ENCODE measurements at places on chromosomes 12 and 14.

DNA sequence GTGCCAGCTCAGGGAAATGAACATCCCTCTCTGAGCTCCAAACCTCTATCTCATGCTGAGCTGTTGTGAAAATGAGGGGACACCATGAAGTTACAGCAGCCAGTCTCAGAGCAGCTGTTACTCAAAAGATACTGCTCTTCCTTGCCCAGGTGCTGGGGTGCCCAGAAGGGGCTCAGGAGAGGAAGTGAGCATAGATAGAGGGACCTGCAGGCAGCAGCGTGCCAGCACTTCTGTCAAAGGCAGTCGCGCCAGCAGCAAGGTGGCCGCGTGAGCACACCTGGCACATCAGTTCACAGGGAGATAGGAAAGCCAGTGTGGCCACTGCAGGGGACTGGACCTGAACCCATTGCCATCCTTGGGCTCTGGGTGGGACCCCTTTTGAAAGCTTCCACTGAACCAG, 27.8 kb downstream of the C14orf132 start:
- no peak for DNase-seq

GRCh38 chr12:75452675-75453330, 27.8 kb upstream of the GLIPR1 start:
- DNase-seq, result no peak

DNA sequence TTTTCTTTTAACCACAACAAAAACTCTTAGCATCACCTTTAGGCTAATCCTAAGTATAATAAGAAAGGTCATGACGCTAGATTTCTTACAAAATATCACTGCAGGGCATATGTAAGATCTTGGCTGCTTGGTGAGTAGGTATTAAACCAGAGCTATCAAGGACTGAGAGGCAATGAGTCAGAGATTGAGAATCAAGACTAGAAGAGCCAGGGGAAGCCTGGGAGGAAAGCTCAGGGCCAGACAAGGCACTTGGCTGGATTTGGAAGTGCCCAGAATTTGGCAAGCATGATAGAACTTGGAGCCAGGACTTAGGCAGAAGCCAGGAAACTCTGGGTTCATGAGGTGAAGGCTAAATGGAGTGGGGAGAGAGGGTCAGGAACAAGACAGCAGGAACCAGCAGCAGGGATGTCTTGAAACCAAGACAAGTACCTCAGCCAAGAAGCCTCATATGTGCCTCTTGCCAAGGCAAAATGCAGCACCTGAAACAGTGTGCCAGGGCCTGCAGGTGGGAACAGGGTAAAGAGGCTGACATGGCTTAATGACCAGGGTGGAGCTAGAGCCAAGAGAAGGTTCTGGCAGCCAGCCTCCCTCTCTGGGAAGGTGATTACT, 49.9 kb downstream of the PTHLH start:
- DNase-seq, result no peak

DNA sequence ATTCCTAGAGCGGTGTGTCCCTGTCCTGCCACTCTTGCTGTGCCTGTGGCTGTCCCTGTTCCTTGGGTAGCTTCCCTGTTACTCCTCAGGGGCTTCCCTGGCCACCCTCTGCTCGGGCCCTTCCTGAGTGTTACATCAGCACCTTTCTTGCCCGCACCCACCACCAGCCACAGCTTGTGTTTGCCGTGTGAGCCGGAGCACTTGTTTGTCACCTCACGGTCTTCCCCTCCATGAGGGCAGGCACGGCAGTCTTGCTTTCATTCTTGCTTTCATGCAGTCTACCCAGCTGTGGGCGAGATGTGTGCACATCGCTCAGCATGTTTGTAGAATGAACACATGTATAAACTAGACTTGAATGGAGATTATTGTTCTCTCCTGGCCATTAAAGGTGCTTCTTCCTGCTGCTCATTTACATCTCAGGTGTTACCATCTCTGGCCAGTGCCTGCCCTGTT, 42.0 kb downstream of the TRAF3 start:
- DNase-seq, result peak; percentile 21

DNA sequence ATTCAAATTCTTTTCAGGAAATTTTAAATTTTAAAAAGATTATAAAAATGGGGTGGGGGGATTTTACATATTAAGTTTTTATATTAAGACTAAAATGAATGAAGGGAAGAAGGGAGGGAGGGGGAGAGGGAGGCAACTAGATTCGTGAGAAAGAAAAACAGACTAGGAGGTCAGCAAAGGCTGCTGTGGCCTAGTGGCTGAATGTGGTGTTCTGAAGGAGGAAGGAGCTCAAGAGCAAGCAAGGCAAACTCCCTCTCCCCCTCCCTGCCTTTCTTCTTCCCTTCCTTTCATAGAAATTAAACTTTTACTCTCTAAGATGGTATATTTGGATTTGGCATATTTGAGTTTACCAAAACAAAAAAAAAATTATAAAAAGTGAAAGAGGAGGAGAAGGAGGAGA, 18.1 kb downstream of the DYRK2 start:
- no peak for DNase-seq

DNA sequence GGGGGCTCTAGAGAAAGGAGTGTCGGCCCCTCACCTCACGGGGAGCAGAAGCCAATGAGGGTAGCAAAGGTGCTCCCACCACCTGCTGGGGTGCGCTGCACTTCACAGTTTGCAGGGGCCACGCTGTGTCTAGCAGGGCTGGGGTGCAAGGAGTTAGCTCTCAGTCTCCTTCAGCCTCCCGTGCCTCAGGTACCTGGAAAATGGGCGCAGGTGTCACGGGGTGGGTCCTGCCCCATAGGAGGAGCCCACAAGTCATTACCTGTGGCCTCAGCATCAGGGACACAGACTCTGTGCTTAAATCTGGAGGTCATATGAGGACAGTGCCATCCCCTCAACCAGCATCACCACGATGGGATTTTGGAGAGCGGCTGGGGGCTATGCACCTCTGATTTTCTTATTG, 326.7 kb downstream of the ADGRD1 start:
- no peak for DNase-seq

DNA sequence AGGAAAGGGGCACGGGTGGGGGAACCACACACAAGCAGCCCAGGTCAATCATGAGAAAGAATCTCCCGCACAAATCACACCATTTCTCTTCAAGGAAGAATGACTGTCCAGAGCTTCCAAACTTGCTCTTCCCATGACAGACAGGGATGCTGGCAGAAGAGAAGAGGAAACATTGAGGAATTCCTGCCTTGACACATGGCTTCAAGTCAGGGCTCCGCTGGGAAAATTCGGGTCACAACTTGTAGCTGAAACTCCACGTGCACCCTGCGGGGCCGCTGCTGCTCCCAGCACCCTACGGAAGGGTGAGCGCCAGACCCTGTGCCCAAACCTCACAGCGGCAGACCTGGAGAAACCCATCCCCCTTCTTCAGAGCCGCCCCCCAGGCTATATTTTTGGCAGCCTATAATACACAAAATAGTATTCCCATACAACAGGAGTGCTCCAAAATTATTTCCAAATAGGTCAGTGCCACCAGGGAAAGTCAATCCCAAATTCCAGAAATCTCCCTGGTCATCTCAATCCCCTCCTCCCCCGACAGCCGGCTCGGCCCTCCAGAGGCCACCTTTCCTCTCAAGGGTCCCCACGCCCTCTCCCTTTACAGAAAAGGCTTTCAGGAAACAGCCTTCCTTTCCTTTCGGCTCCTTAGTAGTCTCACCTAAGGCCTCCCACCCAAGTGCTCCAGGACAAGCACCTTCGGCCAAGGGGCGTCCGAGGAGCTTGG, 1.3 kb downstream of the TMEM132D start:
- no peak for DNase-seq

DNA sequence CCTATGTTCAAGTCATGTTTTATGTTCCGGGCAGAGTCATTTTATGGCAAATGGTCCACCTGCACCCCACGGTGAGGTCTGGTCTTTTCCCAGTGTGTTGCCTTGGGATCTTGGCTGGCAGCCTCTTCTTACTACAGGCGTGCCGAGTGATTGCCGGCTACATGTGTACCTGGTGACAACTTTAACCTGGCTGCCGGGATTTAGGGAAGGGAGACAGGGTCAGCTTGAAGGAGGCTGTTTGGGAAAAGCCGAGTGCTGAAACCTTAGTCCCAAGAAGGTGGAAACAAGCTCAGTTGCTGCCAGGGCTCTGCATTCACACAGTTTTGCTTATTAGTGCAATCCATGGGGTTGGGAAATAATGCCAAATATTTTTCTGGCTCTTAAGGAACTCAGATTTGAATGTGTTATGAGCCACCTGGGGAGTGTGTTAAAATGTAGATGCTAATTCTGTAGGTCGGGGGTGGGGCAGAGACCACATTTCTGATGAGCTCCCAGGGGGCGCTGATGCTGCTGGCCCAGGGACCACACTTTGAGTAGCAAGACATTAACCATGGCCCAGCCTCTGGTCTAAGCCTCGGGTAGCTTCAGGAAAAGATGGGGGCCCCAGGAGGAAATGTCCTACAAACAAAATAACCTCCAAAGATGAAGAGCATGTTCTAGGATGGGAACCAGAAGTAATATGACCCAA, 179.6 kb downstream of the TBX5 start:
- DNase-seq, result no peak

GRCh38 chr14:94686511-94687160, 74.4 kb downstream of the SERPINA3 start:
- no peak for DNase-seq

Measured in stimulated activated CD4-positive, alpha-beta T cell treated with anti-CD3 and anti-CD28 coated beads, Interleukin-2, amount 100 ng/mL, for 4 hours (primary cell).